Uterus (tissue), 4 donors: ENCODE measurements at places on chromosomes 1 and 21. TPM values are rescaled to one million over a fixed set of nuclear protein-coding genes. Genes with fewer than 3 reads are reported as not detected.

SH2D2A gene
- not detected for total RNA-seq

KLHDC9 gene
- 12.1 TPM for total RNA-seq

GPR52 gene
- total RNA-seq: not detected

SPATA45 gene
- total RNA-seq: not detected

DNA sequence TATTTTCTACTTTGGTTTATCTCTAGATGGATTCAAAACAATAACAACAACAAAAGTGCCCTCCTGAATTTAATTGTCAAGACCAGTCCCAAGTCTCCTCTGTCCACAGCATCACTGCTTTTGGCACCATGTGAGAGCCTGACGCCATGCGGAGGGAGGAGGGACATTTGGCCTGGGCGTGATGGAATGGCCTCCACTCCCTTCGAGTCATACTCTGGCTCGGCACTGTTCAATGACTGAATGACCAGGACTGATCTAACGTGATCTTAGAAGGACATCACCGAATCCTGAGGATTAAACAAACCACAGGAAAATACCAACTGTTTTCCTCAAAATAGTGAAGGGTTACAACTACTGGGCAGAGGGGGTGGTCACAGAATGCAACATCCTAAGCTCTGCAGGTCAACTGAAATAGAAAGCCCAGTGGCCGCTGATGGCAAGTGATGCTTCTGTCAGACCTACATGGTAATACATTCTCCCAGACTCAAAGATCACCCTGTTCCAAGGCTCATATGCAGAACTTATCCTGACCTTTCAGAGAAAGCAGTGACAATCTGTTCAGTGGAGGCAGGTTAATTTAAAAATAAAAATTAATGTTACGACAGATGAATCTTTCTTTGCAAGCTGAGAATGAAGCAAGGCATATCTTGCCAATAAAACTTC lies 19.1 kb downstream of the SRSF4 start:
- peaks cover 7% of the 10 kb centered on the region for H3K4me1 ChIP-seq
- DNase-seq: no peak
- no peaks in the 10 kb centered on the region for H3K36me3 ChIP-seq

DNA sequence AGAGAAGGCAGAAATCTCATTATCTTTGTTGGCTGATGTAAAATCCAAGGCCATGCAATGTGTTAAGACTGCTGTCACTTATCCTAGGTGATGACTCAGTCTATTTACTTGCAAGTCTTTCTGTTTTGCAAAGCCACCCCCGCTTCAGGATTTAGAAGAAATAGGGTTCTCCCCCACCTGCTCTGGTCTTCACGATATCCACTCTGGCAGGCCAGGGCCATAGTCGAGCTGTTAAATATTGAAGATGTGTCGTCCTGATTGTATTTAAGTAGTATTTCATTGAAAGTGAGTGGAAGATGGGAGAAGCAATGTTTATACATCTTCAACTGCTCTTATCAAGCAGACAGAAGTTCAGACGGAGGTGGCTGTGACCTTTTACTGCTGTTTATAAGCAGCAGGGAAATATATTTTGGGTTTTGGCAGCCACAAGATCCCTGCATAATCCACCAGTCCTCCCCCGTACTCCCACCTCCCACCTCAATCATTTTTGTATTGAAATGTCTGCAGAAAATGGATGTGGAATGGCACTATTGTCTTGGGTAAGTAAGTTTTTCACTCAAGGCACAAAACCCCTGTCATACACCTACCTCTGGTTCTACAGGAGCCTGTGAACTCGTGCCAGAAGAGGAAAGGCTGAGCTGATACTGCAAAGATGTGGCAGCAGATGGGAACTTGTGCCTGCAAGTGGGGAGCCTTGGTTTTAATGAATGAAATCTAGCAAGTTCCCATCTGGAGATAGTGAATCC lies 117.4 kb downstream of the MRPS6 start:
- no peak overlapping the region for H3K27ac ChIP-seq
- DNase-seq: no peak
- H3K27me3 ChIP-seq: no peaks in the 10 kb centered on the region
- H3K36me3 ChIP-seq: no peaks in the 10 kb centered on the region
- no peak overlapping the region for H3K4me3 ChIP-seq

DNA sequence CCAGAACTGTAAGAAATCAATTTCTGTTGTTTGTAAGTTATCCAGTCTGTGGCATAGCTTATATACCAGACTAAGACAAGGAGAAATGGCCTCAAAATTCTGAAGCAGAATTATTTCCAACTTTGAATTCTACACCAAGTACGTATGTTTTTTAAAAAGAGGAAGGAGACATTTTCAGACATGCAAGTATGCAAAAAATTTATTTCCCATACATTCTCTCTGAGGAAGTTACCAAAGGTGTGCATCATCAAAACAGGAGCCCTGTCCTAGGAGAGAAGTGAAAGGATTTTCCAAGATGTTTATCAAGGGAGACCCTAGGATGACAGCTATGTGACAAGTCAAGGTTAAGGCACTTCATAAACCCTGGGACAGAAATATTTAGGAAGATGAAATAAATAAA lies 49.3 kb upstream of the RABGAP1L start:
- no peaks in the 10 kb centered on the region for H3K4me1 ChIP-seq
- no peak overlapping the region for H3K27ac ChIP-seq
- no peaks in the 10 kb centered on the region for H3K36me3 ChIP-seq
- no peak for DNase-seq
- no peaks in the 10 kb centered on the region for H3K27me3 ChIP-seq

DNA sequence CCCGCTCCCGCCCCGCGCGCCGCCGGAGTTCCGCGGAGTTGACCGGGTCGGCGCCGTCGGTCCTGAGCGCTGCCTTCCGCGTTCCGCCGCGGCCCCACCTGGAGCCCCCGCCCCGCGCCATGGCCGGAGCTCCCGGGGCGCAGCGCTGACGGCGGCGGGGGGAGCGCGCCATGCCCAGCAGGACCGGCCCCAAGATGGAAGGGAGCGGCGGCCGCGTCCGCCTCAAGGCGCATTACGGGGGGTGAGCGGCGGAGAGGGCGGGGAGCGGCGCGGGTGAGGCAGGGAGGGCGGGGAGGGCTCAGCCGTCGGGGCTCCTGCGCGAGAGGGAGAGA lies 216 bp downstream of the PRKCZ start:
- peaks cover 6% of the 10 kb centered on the region for H3K27me3 ChIP-seq
- no peaks in the 10 kb centered on the region for H3K4me1 ChIP-seq
- H3K4me3 ChIP-seq: peak overlapping the region; percentile 43
- no peak for DNase-seq
- no peak overlapping the region for H3K27ac ChIP-seq

- no peak for DNase-seq
- H3K36me3 ChIP-seq: no peaks in the 10 kb centered on the region
- no peak overlapping the region for H3K4me3 ChIP-seq
- no peaks in the 10 kb centered on the region for H3K27me3 ChIP-seq
- H3K27ac ChIP-seq: no peak overlapping the region
These were observed 603.8 kb upstream of the USP24 start for GRCh38 chr1:55819011-55819410.

DNA sequence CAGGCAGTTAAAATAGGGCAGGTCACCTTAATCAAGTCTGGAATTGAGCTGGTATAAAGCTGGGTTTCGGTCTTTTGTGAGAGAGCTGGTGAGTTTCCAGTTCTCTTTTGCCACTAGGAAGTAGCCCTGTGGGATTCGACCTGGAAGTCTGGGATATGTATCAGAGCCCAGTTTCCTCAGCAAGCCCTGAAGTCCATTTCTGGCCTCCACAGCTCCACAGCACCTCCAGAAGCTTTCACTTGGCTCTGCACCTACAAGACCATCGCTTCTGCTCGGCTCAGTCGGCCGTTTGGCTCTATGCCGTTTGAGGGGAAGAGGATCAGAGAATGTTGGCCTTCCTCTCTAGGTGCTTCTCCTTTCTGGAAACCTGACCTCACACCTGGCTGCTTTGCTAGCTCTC lies 148.0 kb downstream of the GALNT2 start:
- DNase-seq: peak; percentile 44
- peaks cover 4% of the 10 kb centered on the region for H3K4me1 ChIP-seq
- no peaks in the 10 kb centered on the region for H3K27me3 ChIP-seq
